ENCODE measurements at places on chromosomes 6 and 20.

DNA sequence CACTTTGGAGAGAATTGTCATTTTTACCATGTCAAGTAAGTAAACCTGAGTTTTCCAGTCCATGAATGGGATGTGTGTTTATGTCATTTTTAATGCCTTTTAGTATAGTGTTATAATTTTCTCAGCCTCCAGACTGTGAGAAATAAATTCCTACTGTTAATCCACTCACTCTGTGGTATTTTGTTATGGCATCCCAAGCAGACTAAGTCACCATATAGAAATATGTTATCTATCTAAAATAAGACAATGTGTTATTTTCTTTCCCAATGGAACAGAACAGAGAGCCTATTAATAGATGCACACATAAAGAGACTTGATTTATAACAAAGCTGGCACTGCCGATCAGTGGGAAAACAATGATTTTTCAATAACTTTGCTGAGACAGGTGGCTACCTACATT is 70.2 kb upstream of the SLC4A11 start:
- DNase-seq: no peak

DNA sequence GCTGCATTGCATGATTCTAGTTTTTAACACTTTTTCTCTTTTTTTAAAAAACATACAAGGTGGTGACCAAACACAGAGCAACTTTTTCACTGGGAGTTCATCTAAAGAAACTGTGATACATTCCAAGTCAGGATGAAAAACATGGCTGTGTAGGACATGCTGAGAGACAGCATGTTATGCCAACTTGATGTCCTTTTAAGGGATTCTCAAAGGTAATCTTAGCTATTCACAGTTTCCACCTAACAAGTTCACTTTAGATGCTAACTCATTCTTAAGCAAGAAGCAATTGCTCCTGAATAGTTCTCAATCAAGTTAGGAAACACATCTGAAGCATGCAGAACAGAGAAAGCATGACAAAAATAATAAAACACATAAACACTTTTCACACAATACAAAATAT is 3.3 kb downstream of the ASCC3 start:
- DNase-seq: no peak

- no peak for DNase-seq
Observed at GRCh38 chr20:13717631-13718044, 67.1 kb downstream of the ESF1 start.

- DNase-seq: peak; percentile 12
Observed at GRCh38 chr20:41006126-41006935, 22.3 kb upstream of the TOP1 start.

GRCh38 chr6:31399589-31400466 is 3.6 kb upstream of the MICA start:
- peak; percentile 88 for DNase-seq

- no peak for DNase-seq
Observed at GRCh38 chr6:62167736-62168135, 118.3 kb downstream of the KHDRBS2 start.

DNA sequence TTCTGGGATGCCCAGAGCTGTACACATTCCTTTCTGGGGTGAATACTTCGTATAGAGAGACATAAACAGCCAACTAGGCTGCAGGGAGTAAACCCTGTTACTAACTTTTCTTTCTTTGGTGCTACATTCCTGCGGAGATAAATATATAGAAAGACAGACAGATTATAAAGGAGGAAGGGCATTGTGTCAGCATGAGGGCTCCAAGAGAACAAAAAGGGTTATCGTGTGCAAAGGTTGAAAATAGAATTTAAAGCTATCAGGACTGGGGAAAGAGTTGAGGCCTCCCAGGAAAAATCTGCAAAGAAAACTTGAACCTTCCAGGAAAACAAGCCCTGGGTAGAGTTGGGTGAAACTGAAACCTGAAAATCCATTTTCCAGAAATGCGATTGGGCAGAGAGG is 68.0 kb downstream of the TMEM170B start:
- no peak for DNase-seq

GRCh38 chr6:119669221-119669620 is 319.7 kb upstream of the MAN1A1 start:
- no peak for DNase-seq

GRCh38 chr6:125480146-125480545 is 178.4 kb upstream of the HDDC2 start:
- DNase-seq: no peak

DNA sequence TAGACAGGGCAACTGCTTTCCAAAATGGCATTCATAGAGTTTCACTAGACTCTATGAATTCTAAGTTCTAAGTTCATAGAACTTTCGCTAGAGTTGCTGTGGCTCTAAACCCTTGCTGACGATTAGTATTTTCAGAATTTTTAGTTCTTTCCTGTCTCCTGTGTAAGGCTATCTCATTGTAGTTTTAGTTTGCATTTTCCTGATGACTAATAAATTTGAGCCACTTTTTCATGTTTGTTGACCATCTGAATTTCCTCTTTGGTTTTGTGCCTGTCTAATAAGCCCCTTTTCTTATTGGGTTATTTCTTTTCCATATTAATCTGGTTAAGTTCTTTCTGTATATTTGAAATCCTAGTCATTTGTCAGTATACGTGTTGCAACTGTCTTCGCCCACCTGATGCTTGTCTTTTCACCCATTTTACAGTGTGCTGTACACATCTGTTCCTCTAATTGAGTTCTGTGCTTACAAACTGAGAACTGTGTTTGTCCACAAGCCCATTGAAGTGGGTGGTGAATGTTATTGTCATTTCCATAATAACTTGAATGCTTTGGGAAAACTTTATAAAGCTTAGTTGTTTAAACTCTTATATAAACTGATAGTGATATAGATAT is 177.7 kb upstream of the CDYL start:
- DNase-seq: no peak

- DNase-seq: no peak
Observed at GRCh38 chr20:39855799-39856198, 833.2 kb downstream of the MAFB start.

GRCh38 chr6:65719101-65719500 is 12.1 kb upstream of the EYS start:
- no peak for DNase-seq

GRCh38 chr20:15333170-15333569 is 995.8 kb upstream of the FLRT3 start:
- DNase-seq: no peak

DNA sequence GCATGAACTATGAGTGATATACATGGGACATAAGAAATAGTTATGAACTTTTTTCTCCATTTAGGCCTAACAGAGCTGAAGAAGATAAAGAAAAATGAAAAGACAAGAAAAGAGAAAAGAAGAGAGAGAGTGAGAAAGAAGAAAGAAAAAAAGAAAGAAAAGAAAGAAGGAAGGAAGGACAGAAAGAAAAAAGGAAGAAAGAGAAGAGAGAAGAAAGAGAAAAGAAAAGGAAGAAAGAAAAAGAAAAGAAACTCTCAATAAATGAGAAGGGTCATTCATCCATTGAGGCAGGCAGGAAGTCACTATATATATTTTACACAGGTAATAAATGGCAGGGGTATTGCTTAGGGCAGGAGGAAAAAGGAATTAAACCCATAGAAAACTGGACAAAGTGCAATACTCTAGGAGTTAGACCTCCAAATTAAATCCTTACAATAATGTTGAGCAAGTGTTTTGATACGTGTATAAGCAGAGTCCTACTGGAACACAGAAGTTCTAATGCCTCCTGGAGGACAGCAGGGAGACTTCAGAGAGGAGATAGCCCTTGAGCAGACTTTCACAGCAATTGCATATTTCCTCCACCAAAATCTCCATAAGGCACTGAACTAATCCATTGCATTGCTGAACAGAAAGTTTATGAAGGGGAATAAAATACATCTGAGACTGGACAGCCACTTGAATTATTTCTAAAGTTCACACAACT is 86.4 kb upstream of the TENT5A start:
- DNase-seq: no peak

DNA sequence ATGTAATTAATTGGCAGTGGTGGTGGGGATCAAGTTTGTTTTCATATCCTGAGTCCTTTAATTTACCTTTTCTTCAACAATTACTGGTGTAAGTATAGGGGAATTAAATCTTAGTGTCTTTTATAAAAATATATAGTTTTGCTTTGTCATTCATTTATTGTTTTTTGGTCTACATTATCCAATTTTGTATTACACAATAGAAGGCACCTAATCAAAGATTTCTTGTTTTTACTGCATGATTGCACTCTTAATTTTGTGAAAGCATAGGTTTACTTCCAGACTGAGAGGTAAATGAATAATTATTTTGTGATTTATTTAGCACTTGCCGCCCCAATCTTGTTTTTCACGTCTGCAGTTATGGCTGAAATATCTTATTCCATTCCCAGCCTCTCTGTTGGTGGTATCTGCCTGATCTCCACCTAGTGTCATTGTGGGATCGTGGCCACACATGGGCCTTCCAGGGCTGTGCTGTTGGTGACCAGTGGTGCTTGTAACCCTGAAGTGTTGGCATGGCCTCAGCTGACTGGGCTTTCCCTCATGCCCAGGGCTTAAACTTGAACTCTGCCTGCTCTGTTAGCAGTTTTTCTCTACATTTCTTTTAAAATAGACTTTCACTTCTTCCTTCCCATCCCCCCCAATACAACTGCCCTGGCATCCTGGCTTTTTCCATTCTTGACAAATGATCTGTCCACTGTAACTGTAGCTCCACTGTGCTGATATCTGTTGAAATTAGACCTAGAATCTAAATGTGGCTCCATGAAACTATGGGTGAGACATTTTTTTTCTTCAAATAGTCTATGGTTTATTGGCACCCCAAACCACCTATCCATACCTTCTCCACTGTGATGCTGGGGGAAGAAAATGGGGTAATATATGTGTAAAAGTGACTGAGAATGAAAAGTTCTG is 24.8 kb downstream of the E2F3 start:
- DNase-seq: no peak

DNA sequence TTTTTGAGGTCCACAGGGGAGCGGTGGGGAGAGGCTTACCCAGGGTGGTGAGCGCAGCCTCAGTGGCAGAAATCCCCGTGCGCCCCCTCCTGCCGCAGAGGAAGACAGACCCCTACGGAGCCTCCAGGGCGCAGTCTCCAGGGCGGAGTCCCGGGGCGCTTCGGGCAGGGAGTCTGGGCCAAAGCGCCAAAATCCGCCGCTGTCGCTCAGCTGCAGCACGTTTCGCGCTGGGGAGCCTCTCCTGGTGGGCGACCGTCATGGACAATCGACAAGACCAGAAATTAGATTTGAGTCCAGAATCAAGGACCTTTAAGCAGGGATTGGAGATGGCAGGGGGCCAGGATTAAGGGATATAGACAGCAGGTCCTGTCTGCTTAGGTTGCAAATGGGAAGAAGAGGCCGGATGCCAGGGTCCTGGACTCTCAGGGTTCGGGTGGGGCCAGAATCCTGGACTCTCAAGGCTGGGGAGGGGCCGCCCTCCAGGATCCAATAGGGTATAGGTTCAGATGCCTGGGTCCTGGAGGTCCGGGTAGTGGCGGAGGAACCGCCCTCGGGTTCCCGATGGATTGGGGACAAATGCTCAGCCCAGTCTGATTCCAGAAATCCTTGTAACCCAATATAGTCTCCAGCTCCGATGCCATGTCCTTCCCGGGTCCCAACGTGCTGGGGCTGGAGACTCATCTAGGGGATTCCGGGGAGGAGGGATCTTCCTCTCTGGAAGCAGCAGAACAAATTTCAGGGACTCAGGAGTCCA is 7.9 kb upstream of the HLA-E start:
- no peak for DNase-seq

DNA sequence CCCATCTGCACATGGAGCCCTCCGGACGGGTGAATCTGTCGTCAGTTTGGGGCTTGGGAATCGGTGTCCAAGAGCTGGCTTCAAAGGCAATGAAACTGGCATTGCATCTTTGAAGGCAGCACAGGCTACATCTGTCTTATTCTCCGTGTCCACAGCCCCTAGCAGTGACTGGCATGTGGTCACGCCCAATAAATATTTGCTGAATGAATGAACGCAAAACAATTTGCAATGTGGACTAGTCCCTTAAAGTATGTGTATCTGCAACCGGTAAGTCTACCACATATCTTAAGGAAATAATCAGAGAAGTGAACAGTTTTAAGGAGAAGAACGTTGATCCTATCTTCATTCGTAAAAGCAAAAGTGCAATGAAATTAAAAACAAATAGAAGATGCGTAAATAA is 8.0 kb upstream of the PMEPA1 start:
- no peak for DNase-seq

- peak; percentile 80 for DNase-seq
Observed at GRCh38 chr6:7675353-7675945, 50.5 kb upstream of the BMP6 start.

DNA sequence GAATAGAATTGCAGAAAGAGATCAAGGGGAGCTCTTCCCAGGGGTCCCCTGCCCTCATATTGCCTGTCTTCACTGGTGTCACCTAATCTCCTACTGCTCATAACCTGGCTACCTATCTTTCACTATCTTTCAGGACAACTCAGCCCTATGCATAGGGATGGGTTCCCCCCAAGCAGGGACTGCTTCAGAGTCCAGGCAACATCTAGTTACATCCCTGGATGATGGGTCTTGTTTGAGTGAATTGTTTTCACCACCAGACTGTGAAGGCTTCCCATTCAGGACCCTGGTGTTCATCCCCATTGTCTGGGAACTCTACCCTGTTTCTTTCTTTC is 850 bp upstream of the HECA start:
- DNase-seq: no peak

DNA sequence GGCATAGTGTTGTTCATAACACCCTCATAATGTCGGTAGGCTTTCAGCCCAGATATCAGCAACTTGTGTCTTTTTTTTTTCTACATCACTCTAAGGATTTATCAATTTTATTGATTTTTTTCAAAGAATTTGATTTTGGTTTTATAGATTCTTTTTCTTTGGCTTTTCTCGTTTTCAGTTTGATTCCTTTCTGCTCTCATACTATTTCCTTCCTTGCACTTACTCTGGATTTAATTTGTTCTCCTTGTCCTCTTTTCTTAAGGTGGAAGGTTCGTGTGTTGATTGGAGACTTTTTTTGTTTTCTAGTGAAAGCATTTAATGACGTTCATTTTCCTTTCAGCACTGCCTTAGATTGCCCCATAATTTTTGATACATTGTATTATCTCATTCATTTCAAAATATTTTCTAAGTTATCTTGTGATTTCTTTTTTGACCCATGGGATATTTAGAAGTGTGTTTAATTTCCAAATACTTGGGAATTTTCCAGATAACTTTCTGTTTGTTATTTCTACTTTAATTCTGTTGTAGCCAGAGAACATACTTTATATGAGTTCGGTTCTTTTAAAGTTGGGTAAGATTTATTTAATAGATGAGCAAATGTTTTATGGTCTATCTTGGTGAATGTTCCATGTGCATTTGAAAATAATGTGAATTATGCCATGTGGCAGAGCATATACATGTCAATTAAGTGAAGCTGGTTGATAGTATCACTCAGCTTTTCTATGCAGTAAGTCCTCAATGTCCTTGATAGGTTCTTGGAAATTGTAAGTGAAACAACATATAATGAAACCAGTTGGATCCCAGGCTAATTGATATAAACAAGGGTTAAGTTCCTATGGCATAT is 62.8 kb downstream of the IRF4 start:
- DNase-seq: no peak

GRCh38 chr6:165403006-165403595 is 93.7 kb upstream of the C6orf118 start:
- no peak for DNase-seq
